Activated CD4-positive, CD25-positive, alpha-beta regulatory T cell treated with anti-CD3 and anti-CD28 coated beads, Interleukin-2, amount 50 U/mL, for 24 hours (primary cell): ENCODE measurements at places on chromosomes 7 and 10.
A peak's percentile ranks its signal among the peaks of the same experiment; 100 is the strongest.

DNA sequence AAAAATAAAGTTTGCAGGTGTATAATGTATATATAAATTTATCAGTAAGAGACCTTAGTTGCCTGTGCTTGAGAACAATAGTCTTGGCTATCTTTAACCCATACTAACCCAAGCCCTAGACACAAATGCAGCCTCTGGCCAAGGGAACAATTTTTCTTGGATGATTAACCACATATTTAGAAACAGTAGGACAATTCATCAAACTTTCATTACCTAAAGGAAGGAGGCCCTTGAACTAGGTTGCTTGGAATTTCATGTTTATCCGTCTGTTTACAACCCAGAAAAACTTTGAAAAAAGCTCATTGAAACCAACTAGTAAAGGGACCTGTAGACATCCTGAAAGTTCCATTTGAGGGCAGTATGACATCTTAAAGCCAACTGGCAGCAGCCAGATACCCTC lies 8.9 kb upstream of the ERLIN1 start:
- no peak for ATAC-seq

GRCh38 chr10:44966129-44966815 lies 6.7 kb downstream of the RASSF4 start:
- peak; percentile 5 for ATAC-seq

GRCh38 chr10:80509108-80509402 lies 28.6 kb upstream of the SH2D4B start:
- no peak for ATAC-seq

GRCh38 chr7:50957431-50957830 lies 174.7 kb upstream of the GRB10 start:
- no peak for ATAC-seq

- ATAC-seq: no peak
These were observed 423.5 kb upstream of the ZMIZ1 start for GRCh38 chr10:78645169-78645686.

DNA sequence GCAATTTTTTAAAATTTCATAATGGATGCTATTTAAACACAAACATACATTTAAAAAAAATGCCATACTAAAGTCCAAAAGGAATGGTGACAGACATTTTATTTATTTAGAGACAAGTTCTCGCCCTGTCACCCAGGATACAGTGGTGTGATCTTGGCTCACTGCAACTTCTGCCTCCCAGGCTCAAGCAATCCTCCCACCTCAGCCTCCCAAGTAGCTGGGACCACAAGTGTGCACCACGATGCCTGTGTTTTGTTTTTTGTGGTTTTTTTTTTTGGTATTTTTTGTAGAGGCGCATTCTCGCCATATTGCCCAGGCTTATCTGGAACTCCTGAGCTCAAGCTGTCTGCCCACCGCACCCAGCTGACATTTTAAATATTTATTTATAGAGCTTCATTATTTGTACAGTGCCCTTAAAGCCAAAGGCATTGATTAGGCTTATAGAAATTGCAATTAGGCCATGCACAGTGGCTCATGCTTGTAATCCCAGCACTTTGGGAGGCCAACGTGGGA lies 703.5 kb downstream of the AUTS2 start:
- ATAC-seq: no peak

GRCh38 chr10:63547628-63548360 lies 26.6 kb downstream of the REEP3 start:
- no peak for ATAC-seq

- no peak for ATAC-seq
These were observed 52.0 kb upstream of the ZNRF2 start for GRCh38 chr7:30232391-30232790.

DNA sequence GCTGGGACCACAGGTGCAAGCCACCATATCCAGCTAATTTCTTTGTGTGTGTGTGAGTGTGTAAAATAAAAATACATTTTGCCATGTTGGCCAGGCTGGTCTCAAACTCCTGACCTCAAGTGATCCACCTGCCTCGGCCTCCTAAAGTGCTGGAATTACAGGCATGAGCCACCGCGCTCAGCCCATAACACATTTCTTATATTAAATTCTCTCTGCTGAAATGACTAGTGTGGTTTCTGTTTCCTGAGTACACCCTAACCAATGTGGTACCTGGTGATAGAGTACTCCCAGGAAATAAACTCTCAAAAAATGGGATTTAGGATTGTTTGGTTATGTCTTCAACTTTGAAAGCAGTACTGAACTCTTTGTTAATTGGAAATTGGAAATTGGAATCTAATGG lies 19.4 kb upstream of the FHIP2A start:
- no peak for ATAC-seq

GRCh38 chr10:32419615-32420014 lies 26.3 kb upstream of the CCDC7 start:
- no peak for ATAC-seq

GRCh38 chr7:107150375-107151073 lies 18.3 kb upstream of the HBP1 start:
- ATAC-seq: no peak

DNA sequence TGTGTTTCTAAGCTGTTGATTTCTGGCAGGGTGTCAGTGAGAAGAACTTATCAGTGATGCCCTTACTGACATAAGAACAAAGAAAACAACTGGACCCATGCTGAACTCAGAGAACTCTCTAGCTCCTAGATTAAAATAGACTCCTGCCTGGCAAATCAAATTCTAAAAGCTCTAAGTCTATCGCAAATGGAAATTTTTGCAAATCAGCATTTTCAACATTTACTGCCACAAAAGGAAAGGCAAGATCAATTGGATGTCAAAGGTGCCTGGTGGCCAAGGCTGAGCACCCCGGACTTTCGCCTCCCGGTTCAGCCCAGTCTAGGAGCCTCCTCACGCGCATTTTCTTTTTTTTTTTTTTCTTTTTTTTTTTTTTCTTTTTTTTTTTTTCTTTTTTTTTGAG lies 251.6 kb downstream of the TCERG1L start:
- ATAC-seq: no peak

GRCh38 chr10:121080281-121080891 lies 229.2 kb downstream of the WDR11 start:
- no peak for ATAC-seq

- no peak for ATAC-seq
These were observed 829.0 kb downstream of the TNS3 start for GRCh38 chr7:46752881-46753366.

DNA sequence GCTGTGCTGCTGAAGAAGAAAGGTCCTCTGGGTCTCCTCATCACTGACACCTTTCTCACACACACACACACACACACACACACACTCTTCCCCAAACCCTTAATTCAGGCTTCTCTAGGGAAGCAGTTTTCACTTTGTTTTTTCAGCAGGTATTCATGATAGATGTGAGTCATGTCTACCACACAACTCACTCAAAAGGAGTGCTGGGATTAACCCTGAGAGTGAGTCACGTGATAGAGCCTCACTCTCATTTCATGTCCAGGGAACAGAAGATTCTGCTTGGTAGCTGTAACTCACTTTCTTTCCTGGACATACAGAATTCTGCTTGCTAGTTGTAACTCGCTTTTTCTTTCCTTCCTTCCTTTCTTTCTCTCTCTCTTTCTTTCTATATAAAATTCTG lies 45.4 kb downstream of the VIM start:
- ATAC-seq: peak; percentile 24

- no peak for ATAC-seq
These were observed 18.5 kb upstream of the EVX1 start for GRCh38 chr7:27223941-27224575.

DNA sequence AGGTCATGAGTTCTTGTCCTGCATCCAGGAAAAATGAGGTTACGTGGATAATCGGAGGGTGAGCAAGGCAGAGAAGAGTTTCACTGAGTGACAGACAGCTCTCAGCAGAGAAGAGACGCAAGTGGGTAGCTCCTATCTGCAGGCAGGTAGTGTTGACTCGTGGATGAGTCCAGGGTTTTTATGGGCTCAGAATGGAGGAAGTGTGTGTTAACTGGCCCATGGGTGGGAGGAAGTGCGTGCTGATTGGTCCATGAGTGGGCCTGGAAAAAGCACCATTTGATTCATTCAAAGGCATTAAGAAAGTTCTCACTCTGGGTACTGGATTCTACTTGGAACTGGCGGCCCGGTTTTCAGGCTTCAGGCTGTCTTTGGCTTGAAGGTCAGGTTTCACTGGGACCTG lies 4.8 kb upstream of the DMTF1 start:
- no peak for ATAC-seq

GRCh38 chr10:126704649-126705048 lies 34.2 kb upstream of the C10orf90 start:
- ATAC-seq: no peak

DNA sequence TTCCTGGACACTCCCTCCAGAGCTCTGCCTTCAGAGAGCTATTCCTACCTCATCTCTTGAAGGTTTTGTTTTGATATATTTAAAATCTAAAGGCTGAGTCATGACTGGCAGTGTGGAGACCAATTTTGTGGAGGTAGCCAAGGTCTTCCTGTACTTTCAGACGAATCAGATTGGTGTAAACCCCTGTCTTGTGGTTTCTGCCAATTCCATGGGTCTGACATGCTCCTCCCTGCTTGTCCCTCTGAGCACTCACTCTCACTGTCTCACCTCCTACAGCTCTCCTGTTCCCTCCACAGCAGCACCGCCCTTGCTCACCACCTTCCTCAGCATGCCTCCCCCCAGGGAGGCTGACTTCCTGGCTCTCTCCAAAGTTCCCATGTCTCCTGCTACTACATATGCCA lies 179.8 kb downstream of the NPSR1 start:
- ATAC-seq: no peak

DNA sequence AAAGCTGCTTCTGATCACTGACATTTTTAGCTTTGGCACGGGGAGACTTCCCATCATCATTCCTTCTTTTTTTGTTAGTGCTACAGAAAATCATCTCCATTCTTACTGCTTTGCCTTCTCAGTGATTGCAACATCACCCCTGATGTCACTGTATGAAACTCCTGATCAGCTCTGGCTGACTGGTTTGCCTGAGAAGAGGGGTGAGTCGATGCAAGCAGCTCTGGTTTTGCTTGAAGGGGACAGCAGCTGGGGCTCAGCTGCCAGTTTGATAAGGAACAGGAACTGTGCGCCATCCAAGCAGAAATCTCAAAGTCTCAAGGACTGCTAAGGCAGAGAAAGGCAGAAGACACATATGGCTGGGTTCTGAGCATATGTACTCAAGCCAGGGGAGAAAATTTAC lies 808.5 kb upstream of the CELF2 start:
- ATAC-seq: no peak

- no peak for ATAC-seq
These were observed 189.7 kb downstream of the PTPRN2 start for GRCh38 chr7:158397885-158398284.

DNA sequence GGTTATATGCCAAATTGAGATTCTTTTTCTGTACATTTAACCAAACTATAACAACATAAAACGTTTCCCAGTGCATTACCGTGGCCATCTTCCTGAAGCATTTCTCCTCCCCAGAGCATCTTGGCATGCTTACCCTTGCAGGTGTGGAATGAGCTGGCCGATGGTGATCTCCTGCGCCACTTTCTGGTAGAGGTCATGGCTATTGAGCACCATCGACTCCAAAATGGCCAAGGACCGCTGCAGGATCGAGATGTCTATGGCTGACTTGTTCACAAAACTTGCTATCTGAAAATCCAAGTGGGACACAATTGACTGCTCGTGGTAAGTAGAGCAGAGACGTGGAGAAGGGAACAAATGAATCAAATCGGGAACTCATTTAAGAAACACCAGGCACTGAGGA lies 223.9 kb downstream of the ELMO1 start:
- no peak for ATAC-seq

- no peak for ATAC-seq
These were observed 251.9 kb downstream of the EXOC4 start for GRCh38 chr7:133504825-133505224.

DNA sequence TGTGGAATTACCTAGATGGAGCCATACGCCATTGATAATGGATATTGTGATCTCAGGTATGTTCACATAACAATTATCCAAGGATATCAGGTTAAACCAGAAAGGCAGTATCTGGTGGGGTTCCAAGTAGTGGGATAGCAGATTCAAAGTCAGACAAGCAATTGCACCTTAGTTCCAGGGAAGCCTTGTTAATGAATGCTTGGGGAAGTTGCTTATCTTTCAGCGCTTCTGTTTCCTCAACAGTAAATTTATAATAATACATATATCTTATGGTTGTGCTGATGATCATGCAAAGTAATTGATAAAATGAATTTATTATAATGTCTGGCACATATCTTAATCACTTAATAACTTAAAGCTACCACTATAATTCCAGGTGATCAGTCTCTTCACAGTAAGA lies 290.9 kb downstream of the SUGCT start:
- no peak for ATAC-seq

GRCh38 chr10:17961551-17962422 lies 10.1 kb downstream of the SLC39A12 start:
- no peak for ATAC-seq

DNA sequence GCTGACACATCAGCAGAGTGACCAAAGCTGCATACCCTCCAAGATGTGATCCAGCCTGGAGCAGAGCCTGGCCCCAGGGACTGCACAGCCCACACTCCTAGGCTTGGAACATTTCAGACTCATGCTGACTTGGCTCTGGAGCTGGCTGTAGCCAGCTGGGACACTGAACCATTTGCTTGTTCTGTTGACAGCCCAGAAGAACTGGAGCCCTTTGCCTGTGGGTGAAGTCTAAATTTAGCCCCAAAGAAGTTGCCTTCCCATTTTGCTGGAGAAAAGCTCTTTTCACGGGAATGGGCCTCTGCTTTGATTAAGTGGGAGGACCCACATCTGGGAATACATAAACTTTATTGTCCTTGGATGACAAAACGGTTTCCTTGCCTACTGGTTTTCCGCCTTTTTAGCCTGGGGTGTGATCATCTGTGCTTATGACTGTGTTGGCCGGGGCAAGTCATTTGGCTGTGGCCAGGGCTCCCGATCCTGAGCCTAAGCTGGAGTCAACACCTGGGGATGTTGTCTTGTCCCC lies 186.2 kb upstream of the BMPER start:
- ATAC-seq: no peak

- ATAC-seq: no peak
These were observed 17.9 kb upstream of the MTERF1 start for GRCh38 chr7:91898240-91898992.

- no peak for ATAC-seq
These were observed 43.1 kb downstream of the TEX36 start for GRCh38 chr10:125639846-125640245.

GRCh38 chr7:87226495-87226894 lies 7.0 kb upstream of the TMEM243 start:
- ATAC-seq: no peak

GRCh38 chr7:47435889-47436312 lies 146.0 kb downstream of the TNS3 start:
- ATAC-seq: no peak

DNA sequence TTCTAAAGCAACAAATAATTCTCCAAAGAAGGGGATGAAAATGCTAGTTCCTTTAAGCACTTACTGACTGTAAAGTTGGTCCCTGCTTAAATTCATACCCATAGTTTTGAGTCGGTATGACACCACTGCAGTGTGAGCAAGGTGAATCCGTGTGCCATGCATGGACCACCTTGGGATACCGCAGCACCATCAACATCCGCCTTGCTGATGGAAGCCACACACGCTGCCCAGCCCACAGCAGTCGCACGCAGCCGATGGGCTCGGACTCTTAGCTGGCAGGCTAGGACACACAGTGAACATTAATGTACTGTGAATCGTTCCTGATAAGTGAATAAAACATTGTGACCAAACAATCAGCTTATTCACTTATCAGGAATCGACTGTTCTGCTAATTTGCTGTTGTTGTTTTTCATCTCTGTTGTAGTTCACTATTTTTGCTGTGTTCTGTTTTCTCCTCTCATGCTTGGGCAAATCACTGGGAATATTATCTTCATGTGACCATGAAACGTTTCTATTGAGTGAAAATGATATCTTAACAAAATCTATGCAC lies 275.5 kb downstream of the USP6NL start:
- ATAC-seq: no peak

- no peak for ATAC-seq
These were observed 951.6 kb downstream of the ANKRD7 start for GRCh38 chr7:119175911-119176627.

- no peak for ATAC-seq
These were observed 126.4 kb upstream of the DKK1 start for GRCh38 chr10:52187521-52188258.
